ENCODE measurements at places on chromosomes 5 and 9.

DNA sequence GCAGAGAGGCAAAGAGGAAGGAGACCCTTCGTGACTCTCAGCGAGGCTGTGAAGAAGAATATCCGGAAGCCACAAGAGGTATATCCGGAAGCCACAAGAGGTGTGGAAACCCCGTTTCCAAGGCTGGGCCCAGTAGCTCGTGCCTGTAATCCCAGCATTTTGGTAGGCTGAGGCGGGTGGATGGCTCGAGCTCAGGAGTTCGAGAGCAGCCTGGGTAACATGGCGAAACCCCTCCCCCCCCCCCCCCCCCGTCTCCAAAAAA lies 612 bp upstream of the BBLN start:
- DNase-seq, result no peak

GRCh38 chr9:70466976-70467561 lies 52.6 kb upstream of the KLF9 start:
- no peak for DNase-seq

DNA sequence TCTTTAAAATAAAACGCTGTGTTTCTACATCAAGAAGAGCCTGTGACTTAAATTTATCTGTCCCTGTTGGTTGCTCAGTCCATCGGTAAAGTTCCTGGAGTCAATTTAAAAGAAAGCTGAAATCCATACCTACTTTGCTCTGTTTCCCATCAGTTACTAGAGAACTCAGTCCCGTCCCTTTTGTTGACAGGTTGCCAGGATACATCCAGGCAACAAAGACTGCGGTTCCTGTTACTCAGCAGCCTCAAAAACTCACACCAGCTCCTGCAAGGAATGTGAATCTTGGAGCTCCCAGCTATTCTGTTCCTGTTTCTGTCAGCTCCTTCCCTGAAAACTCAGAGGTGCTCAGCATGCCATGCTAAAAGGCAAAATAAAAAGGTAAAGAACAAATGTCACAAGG lies at the start of gene ZNF474:
Gene ZNF474, plus strand, starts transcription at position 241 of the 400 bp plus-strand sequence. CDS start 22,445 bp downstream, outside the sequence.
- peak; percentile 6 for DNase-seq

GRCh38 chr5:112614986-112615385 lies 122.7 kb upstream of the APC start:
- DNase-seq, result no peak

DNA sequence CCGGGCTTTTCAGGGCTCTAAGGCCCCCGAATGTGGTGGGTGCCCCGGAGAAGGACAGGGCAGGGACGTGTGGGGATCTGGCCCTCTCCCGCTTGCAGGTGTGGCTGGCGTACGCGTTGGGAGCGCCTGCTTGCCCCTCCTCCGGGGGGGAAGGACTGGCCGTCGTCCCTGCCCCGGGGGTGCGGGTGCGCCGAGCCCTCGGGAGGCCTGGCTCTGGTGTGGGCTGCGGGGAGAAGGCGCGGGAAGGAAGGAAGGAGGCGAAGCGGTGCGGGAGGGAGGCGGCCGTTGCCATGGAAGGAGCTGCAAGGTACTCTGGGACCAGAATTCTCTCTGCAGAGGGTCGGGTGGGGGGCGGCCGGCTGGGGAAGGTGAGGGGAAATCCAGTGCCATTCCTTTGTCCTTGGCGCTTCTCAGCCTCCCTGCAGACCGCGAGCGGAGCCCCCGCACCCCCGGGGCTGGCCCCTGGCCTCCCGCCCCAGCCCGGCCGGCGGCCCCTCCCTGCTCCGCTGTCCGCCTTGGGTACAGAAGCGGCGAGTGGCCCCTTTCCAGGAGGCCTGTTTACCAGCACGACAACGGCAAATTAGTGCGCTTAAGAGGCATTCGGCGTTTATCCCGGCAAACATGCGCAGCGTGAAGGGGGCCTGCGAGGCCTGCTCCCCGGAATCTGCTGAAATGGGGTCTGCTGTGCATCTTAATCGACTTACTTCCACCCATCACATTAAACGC lies 67.1 kb upstream of the UNC5A start:
- peak; percentile 53 for DNase-seq

GRCh38 chr5:72788866-72789505 lies 27.5 kb upstream of the TNPO1 start:
- DNase-seq, result no peak

- no peak for DNase-seq
These were observed 205.4 kb upstream of the ITGA1 start for GRCh38 chr5:52582313-52582712.

DNA sequence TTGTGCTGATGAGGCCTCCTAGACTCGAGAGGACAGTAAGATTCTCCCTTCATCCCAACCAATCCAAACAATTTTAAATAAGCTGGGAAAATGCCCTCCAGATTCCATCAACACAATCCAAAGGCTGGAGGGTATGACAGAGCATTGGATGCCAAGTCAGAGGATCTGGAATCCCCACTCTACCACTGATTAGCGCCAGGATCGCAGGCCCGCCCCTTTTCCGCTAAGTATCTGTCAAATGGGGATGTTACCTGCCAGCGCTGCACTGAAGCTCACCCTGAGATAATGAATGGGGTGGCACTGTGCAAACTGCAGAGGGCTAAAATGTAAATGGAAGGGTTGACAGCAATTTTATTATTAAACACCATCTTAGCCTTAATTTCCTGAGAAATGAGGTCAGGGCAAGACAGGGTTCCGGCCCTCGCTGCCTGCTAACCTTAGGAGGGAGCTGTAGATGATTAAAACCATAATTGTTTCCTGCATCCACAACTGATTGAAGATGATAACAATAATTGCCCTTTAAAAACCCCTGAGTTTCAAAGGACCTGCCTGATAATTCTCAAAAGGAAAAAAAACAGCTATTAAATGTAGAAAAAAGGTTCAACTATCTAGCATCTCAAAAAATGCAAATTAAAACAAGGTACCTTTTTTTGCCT lies 31.6 kb upstream of the GABBR2 start:
- no peak for DNase-seq

GRCh38 chr9:80883426-80883825 lies 805.9 kb downstream of the TLE1 start:
- no peak for DNase-seq

DNA sequence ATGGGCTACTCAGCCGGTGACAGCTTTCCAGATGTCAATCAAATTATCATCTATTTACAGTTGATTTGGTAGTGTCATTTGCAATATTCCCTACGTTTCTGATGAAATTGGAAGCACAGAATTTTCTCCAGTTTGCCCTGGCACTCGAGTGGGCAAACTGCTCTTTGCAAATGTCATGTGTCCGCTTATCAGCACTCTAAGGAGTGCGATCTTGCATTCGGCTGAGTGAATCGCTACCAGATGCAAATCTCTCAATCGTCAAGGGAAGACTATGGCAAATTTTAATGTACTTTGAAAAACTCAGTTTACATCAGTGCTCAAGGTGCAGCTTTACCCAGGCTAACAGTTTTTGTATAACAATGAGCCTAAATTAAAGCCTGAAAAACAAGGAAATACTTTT lies 66.8 kb downstream of the BNC2 start:
- no peak for DNase-seq

Measured in NCI-H748 treated with DMSO at 0.1 percent for 48 hours (cell line).